ENCODE measurements at places on chromosomes 7 and 10. TPM values are rescaled to one million over a fixed set of nuclear protein-coding genes. Genes with fewer than 3 reads are reported as not detected.

The PTPRN2 gene
- 0.33 TPM for total RNA-seq

The ACBD7 gene
- total RNA-seq, result not detected

The RASSF4 gene
- 25.0 TPM for total RNA-seq

The SCART1 gene
- 0.53 TPM for total RNA-seq

The ZNF33B gene
- 17.3 TPM for total RNA-seq

The FAM221A gene
- total RNA-seq, result 4.2 TPM

The THSD7A gene
- 1.6 TPM for total RNA-seq

The LRGUK gene
- total RNA-seq, result 0.15 TPM

Data from left lobe of liver (tissue), 2 donors.